ENCODE measurements at places on chromosomes 13 and 19.

DNA sequence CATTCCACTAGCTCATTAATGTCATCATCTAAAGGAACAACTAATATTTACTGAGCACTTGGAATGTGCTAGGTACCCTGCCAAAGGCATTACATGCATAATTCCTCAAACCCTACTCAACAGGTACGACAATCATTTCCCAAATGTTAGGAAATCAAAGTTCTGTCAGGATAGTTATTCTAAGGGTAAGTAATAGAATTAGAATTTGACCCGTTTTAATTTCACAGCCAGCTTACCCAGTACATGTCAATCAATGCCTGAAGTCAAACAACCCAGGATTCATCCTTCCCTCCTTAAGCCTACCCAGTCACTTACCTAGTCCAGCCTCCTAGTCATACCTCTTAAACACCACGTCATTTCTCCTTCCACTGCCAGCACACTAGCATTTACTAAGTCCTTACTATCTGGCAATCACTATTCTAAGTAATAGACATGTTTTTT lies 2.4 kb downstream of the LNX2 start:
- no peak for DNase-seq

DNA sequence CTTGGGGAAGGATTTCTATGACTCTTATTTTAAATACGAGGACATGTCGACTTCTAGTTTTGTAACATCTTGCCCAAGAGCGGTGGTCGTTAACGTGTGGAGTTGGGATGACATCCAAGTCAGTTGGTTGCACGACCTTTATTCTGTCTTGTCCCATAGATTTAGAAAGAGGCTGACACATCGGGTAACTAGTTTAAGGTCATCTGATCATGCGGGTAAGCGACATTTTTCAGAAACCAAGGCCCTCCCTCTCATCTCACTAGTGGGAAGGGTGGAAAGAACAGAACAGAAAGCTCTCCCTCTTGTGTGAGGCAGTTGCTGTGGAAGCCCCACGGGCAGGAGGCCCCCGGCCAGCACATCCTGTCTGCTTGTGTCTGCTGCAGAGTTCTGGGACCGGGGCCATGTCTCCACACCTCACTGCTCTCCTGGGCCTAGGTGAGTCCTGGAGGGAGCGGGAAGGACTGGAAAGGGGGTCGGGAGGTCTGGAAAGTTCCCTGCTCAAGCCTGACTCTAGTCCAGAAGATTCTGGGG lies at the start of gene LAIR2:
Gene LAIR2, plus strand, starts transcription at position 314 of the 531 bp plus-strand sequence. Its CDS starts 88 bp downstream, at position 402.
- no peak for DNase-seq

- DNase-seq = no peak
Observed at GRCh38 chr19:35299523-35300338, 7.8 kb downstream of the MAG start.

GRCh38 chr13:109389892-109390345 lies 396.5 kb downstream of the IRS2 start:
- no peak for DNase-seq

GRCh38 chr19:29507081-29507860 lies 18.5 kb upstream of the VSTM2B start:
- no peak for DNase-seq

DNA sequence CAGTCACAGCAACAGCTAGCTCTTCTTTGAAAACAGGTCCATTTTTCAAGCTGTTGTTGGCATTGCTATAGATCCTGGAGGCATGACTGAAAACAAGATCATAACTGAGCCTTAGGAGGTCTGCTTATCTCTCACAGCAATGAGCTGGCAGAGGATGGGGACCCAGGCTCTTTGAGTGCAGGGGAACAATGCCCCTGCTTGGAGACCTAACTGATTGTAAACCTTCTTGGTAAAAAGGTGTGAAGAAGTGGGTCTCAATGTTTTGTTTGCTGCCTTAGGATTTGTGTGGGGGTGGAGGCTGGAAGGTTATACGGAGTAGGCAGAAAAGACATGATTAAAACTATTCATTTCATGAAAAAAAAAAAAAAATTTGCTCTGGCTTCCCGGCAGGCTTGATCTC lies 94.6 kb downstream of the EFNB2 start:
- no peak for DNase-seq

Measured in activated CD4-positive, CD25-positive, alpha-beta regulatory T cell treated with anti-CD3 and anti-CD28 coated beads, Interleukin-2, amount 50 U/mL, for 72 hours (primary cell).